ENCODE measurements at places on chromosomes 2 and 18.

DNA sequence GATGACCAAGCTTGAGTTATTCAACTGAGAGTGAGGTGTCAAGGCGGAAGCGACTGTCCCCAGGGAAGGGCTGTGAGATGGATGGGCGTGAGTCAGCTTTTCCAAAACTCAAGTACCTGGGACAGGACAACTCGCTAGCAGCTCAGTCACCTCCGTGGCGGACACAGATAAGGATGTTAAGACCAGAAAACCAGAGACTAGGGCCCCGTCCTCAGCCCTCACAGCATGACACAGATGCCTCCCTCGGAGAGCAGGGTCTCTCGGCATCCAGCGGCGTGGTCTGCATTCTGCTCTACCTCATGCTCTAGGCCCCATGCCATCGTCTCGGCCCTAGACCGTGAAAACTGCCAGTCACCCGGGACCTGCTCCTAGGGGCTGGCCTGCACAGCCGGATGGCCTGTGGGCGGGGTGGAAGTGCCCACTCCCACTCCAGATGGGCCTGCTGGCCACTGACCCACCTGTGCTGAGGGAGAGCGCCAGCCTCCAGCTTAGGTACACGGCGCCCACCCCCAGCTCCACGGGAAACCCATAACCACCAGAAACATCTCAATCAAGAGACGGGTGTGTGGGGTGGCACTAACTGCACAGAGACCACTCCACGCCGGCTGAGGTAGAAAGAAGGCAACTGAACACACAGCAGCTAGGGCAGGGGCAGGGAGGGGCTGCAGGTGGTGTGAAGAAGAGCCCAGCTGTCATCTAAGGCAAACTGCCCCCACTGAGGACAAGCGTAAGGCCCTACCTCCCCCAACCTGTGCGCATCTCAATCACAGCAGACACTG lies 39.8 kb downstream of the ANO7 start:
- no peak for DNase-seq

DNA sequence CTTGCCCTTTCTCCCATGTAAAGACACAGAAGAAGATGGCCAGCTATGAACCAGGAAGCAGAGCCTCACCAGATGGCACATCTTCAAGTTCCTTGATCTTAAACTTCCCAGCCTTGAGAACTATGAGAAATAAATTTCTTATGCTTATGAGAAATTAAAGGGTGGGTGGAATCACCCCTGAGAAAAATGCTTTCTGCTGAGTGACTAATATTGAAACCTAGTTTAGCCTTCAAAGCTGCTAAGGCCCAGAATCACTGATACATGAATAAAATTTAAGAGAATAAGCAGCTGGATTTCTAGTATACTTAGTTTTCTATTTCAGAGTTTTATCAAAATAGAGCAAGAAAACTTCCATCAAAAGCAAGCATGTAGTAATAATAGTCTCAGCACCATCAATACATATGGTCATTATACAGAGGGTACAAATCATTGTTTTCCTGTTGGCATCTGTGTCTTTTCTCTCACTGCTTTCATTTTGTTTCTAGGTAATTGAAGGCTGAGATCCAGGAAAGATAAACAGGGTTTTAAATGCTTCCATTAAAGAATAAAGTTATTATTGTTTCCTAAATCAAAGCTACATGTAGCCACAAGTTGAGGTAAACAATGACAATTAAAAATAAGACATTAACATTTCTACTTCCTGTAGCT lies 53.3 kb upstream of the COL5A2 start:
- no peak for DNase-seq

DNA sequence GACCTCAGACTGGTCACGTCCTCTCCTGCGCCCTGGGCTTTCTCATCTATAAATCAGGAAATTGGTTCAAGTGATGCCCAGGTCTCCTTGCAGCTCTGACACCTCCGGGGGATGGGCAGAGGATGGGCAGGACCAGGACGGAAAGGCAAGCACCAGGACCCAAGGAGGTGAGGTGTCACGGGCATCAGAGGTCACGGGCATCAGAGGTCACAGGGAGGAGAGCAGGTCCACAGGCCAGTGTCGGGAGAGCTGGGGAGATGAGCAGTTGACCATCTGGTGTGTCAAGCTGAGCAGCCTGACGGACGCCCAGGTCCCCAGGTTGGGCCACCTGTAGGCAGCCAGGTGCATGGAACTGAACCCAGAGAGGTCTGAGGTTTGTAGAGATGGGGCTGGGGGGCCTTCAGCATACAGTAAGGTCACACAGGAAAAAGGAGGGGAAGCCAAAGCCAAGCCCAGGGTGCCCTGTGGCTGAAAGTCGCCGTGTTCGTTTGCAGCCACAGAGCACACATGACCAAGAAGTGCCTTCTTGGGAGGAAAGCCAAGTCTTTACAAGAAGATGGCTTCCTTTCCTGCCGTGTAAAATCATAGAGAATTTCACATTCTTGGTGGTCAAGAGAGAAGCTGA lies 240.4 kb downstream of the ATAD2B start:
- no peak for DNase-seq

GRCh38 chr2:111159641-111160040 lies 38.9 kb downstream of the BCL2L11 start:
- no peak for DNase-seq

GRCh38 chr18:74171910-74172606 lies 23.7 kb downstream of the TIMM21 start:
- DNase-seq: no peak

- DNase-seq: peak; percentile 64
These were observed 2.2 kb downstream of the HOXD10 start for GRCh38 chr2:176118601-176119339.

DNA sequence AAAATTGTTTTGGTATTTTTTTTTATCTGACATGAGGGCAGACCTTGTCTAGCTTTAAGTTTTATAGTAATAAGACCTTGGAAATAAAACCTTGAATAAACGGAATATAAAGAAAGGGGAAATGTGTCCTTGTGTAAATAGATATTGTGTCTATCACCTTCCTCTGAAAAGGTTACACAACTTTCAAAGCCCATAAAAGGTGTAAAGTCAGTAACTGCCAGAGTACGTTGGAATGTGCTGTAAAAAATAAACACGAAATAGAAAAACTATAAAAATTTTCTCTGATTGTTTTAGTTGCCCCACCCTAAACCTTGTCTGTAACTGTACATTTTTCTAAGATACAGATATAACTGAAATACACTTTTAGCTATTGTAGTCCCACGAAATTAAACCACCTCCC lies 82.3 kb downstream of the ZEB2 start:
- no peak for DNase-seq

GRCh38 chr2:241040081-241040803 lies 41.8 kb downstream of the SNED1 start:
- DNase-seq: no peak

- no peak for DNase-seq
These were observed 321.5 kb downstream of the XIRP2 start for GRCh38 chr2:167209784-167210183.

DNA sequence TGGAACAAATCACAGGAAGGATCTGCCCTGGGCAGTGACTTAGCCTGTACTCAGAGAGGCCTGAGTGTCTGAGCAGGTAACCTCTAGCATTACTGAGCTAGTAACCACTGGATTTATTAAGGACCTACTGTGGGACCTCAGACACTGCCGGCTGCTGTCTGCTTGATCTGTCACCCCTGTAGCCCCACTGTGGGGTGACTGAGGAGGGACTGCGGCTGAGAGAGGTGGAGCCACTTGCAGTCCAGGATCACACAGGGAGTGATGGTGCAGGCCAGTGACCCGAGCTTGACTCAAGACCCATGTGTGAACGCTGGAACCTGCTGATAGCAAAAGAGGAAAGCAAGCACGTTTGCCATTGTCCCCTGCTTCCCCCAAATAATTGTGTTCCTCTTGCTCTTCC lies 15.6 kb downstream of the CHMP1B start:
- no peak for DNase-seq

DNA sequence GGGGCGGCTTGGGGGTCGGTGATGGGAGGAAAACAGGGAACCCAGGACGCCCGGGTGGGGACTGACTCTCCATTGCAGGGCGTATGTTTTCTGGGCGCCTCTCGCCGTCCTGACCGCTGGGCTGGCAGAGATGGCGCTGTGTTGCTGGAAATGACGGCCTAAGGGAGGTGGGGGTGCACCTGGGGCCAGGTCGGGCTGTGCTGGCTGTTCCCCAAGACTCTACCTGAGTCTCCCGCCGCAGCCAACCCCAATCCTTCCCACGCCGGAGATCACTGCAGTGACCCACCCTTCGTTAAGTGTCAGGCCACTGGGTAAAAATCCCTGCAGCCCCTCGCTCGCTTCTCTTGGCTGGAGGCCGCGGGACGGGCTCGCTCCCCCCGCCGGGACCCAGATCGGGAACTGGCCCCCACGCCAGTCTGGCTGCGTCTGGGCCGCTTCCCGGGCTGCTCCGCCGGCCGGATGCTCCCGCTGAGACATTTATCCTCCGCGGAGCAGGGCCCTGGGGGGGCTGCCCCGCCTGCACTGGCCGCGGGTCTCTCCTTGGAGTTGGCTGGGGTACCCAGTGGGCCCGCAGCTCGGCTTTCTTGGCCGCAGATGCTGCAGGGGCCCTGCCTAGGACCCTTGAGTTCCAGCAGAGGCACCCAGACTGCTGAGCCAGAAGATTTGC lies 7.8 kb upstream of the ARMC9 start:
- DNase-seq: no peak

GRCh38 chr18:48925491-48925780 lies 25.3 kb downstream of the SMAD7 start:
- no peak for DNase-seq

GRCh38 chr2:12207491-12207890 lies 461.1 kb downstream of the LPIN1 start:
- no peak for DNase-seq

DNA sequence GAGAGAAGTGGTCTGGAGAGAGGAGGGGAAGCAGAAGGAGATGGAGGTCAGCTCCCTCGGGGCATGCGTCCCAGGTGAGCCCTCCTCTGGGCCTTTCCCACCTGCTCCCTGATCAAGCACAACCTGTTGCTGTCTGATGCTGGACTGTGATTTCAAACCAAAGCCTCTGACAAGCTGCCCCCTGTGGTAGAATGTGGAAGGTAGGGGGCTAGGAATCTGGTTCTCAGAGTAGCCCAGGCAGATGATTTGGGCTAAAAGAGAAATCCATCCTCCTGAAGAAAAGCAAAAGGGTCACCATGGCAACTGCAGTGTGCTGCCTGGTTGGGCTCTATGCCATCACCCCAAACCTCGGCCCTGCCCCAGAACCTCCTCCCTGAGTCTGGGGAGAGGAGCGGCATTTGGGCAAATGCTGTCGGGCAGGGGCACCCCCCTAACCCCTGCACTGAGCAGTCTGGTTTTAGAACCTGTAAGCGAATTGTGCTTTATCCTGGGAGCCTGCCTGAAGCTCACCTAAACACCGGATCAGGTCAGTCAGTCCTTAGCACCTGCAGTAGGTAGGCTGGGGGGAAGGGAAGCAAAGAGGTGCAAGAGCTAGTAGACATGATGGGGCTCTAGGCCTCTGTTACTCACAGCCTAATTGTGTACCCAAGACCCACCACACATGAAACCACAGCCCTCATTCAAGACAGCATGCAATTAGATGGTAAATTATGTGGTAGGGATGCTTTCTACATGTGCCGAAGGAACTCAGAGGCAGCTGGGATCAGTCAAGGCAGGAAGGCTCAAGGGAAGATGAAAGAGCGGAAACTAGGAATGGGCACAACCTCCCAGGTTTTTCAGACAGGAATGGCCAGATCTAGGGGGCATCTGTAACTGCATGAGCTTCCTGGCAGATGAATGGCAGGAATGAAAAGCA lies 83.5 kb downstream of the DNMT3A start:
- no peak for DNase-seq

DNA sequence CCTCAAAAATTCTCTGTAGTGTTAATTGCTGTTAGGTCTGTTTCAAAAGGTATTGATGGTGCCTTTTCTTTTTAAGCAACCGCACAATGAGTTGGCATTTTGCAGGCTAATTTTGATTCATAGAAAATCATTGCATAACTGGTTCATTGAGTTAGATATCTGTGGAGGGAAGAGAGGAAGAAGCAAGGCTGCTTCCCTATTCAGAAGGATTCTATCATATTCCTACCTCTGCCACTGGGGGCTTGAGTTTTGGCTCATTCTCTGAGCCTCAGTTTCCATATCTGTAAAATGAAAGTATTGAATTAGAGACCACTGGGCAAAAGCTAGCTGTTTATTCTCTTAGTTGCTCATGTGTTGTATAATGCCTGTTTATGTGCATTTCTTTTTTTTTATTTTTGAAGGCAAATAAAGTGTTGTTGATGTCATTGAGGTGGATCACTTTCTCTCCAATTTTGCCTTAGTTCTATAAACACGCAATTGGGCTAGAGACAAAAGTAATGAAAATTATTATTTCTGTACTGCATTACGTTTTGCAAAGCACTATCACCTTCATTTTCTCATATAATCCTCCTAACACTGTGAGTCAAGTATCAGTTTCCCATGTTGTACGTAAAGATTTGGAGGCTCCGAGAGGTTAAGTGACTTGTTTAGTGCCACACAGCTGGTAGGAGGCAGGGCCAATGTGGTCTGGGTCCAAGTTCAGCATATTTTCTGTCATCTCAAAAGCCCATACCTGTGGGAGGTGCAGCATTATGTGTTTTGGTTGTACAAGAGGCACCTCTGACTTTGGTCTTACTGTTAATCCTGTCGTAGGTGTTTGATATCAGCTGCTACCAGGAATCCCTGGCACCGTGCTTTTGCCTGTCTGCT lies 5.9 kb downstream of the TRIB2 start:
- no peak for DNase-seq

- DNase-seq: no peak
These were observed 36.2 kb downstream of the PTPN18 start for GRCh38 chr2:130391872-130392670.

GRCh38 chr2:146135245-146135644 lies 1615.3 kb upstream of the ZEB2 start:
- no peak for DNase-seq

DNA sequence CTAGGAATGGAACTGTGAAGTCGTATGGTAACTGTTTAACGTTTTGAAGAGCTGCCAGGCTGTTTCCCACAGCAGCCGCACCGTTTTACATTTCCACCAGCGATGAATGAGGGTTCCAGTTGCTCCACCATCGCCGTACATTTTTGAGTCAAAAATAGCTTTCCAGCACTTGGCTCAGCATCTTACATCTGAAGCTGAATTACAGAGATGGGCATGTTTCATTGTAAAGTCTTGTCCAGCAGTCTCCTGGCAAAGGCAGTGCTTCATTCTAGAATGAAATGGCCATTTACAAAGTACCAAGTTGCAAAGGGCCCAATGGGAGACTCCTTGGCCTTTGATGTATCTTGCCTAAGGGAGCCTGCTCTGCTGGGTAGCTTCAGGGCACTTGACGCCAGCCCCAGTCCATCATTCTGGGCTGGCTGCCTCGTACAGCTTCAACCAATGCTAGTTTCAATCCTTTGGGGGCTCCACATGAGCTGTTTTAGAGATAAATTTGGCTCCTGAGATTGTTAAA lies 45.1 kb downstream of the ATIC start:
- DNase-seq: no peak

GRCh38 chr18:39843546-39843945 lies 2111.5 kb upstream of the PIK3C3 start:
- no peak for DNase-seq

GRCh38 chr18:56036741-56037140 lies 448.7 kb upstream of the TCF4 start:
- peak; percentile 15 for DNase-seq

GRCh38 chr2:25063876-25064660 lies 22.2 kb downstream of the EFR3B start:
- DNase-seq: no peak
